CD4-positive, alpha-beta T cell treated with Interleukin-6 at 100 ng/mL for 8 hours (primary cell): ENCODE measurements at places on chromosomes 4 and X.

DNA sequence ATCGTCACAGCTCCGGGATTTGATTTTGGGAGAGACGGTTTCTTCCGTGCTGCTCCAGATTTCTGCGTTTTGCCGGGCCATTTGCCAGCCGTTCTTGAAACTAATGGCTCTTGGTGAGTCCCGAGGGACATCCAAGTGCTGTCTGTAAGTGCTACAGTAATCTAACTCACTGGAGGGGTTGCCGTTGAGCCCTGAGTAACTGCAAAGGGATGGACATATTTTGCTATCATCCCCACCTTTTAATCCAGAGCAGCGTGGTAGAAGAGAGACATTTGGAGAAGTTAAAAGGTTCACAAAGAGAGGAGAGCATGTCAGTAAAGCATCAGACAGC is 88.9 kb upstream of the PDLIM3 start:
- no peak for DNase-seq

DNA sequence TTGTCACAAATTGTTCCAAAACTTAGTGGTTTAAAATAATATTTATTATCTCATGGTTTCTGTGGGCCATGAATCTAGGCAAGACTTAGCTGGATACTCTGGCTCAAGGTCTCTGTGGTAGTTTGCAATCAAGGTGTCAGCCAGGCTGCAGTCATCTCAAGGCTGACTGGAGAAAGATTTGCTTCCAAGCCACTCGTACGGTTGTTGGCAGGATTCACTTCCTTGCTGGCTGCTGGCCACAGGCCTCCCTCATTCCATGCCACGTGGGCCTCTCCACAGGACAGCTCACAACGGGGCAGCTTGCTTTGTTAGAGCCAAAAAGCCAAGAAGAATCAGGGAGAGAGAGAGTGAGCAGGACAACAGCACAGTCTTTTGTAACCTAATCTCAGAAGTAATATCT is 101.4 kb downstream of the WWC2 start:
- no peak for DNase-seq

DNA sequence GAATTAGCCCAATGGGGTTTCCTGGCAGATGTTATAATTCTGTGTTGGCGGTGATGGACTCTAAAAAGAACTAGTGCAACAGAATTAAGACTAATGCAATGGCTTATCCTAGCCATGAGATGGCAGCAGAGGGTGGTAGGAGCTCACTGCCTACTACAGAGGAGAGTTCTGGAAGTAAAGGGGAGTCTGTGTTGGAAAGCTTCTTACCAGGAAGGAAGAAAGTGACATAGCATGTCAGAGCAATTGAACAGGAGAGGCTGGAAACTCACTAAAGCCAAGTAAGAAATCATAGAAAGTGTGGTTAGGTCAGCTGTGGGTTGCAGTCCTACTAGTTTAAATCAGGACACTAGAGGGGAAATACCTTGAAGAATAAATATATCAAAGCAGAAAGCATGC is 6.3 kb upstream of the TRPC5OS start:
- DNase-seq, result peak; percentile 3

GRCh38 chrX:39772057-39772832 is 325.5 kb downstream of the BCOR start:
- DNase-seq, result peak; percentile 51

DNA sequence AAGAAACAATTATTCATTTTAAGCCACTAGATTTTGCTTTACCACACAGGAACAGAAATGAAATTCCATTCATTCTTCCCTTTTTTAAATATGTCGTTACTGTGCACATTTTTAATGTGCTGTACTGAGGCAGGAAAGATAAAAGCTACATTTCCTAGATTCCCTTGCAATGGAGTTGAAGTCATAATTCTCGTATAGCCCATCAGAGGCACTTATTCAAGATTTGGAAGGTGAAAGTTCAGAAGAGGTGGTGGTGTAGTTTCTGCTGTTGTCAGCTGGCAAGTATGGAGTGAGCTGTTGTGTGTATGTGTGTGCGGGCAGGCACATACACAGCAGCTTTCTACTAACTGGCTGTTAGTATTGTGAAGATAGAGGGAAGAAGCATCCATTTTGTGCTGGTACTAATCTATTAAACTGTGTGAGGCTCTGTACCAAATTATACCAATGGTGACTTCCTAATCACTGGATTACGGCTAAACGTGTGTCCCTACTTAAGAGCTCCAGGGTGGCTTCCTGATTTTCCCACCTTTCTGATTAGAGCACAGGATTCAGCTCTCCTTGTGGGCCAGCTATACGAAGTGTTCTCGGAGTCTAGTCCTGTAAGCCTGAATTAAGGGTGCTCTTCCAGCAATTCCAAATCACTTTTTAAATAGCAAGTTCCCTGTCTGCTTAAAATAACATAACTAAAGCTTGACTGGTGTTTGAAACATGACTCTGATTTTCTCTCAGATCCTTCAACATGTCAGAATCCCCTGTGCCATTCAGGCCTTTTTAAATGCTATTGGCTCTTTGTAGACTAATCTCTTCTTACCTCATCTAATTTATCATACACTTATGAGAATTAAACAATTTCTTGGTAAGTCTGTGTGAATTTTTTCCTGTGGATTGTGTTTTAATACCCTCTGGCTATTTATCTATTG is 43.8 kb downstream of the PDS5A start:
- DNase-seq, result no peak

DNA sequence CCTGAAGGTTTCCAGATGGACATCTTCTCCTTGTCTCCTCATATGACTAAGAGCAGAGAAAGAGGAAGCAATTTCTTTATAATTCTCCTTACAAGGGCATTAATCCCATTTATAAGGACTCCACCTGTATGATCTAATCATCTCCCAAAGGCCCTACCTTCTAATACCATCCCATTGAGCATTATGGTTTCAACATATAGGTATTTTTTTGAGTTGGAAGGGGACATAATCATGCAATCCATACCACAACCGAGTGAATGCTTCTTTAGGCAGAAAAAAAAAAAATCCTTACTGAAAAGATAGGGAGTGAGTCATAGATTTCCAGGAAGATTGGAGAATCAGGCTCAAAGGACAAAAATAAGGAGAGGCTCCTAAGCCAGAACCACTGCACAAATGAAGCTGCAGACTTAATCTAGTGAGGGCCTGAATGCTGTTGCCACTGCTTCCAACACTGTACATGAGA is 312.5 kb upstream of the HS3ST1 start:
- no peak for DNase-seq

DNA sequence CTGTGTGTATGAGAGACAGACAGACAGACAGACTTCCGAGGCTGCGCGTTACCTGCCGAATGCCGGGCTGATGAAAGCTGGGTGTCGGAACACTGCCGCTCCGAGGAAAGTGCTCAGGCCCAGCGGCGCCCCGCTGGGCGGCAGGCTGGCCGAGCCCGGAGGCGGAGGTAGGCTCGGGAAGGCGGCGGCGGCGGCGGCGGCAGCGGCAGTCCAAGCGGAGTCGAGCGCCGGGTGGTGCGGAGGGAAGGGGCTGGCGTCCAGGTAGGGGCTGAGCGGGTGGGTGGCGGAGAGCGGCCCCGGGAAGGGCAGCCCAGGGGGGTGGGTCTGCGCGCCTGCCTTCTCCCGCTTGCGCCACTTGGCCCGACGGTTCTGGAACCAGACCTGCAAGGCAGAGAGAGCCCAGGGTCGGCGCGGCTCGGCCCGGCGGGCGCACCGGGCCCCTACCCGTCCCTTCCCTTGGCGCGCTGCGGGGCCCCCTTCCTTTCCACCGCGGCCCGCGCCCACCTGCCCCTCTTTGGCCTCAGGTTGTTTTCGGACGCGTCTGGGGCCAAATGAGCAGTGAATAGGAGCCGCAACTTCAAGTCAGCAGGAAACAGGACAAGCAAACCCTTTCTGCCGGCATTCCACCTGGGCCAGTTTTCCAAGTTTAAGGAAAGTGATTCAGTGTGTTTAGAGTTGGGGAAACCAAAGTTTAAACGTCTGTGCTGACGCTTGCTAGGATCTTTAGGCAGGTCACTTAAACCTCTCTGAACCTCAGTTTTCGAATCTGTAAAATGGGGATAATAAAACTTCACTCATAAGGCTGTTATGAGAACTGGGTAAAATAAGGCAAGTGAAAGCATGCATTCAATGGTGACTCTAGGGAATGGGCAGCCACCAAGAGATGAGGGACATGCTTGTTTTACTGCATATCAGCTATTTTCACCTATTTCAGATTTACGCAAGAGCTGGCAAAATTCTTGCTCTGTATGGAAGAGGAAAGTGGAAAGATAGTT is 8.4 kb downstream of the ARX start:
- no peak for DNase-seq

- DNase-seq, result peak; percentile 18
These were observed at the start of gene DACH2 for GRCh38 chrX:86148024-86148511. DACH2 (plus strand) TSS chrX:86148451.

DNA sequence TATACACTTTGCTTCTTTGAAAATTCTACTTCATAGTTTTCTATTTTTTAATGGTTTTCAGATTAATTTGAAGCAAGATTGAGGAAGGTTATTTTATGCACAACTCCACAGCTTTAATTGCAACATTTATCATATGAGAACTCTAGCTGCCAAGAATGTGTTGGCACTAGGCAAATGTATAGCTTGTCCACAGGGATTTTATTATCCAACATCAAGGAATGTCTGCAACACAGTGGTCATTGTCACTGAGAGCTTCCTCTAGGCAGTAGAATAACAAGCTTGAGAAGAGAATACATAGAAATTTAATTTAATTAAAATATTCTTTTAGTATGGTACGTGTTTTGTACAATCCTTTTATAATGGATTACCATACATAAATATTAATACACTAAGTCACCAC is 1600.8 kb downstream of the ARAP2 start:
- DNase-seq, result no peak

DNA sequence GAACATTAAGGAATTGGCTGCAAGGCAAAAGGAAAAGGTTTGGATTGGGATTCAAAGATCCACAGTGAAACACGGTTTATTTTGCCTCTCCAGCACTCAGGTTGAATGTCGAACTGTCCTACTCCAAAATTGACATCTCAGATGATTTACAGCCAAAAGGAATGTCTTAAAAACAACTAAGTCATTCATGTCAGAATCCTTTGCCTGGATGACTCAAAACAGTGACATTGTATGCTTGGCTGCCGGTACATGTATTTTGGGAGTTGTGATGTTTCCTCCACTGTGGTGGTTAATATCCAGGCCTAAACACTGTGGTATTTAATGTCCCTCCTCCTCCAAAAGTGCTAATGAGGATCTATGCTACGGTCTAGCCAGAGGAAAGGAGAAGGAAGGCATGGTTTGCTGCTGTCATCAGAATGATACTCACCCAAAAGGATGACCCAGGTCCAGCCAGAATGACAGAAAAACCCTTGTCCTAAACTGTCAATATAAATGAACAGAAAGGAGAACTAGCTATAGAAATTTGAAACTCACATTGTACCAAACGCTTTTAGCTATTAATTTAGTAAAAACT is 20.9 kb downstream of the PGM2 start:
- no peak for DNase-seq

DNA sequence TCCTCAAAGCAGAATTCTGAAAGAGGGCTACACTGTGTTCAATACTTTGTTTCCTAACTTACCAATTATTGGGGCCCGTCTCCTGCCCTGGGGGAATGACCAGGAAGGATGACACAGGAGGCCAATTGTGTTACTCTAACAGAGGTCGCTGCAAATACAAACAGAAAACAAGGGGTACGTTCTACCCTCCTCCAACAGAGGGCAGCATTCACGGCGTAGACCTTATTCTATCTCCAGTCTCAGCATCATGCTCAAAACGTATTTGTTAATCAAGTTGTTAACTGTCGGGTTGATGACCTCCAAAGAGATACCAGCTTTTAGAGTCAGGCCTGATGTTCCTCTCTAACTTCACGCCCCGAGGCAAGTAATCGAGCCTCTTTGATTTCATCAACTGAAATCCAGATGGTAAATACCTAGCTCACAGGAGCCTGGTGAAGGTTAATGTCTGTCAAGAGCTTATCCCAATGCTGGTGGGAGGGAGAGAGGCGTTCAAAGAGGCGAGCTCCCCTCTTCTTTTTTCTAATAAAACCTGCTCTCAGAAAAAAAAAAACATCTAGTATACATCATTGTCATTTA is 181.0 kb upstream of the KCNIP4 start:
- no peak for DNase-seq

DNA sequence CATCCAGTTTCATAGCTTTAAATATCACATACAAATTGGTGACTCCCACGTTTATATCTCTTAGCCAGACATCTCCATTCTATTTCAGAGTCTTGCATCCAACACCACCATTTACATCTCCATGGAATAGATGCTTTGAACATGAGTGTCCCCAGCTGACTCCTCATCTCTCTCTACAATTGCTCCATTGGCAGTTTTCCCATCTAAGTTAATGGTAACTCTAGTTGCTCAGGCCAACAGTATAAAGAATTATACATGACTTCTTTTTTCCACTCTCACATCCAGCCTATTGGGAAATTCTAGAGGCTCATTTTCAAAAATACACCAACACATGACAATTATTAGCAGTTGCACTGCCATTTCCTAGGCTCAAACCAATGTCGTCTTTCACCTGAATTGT is 388.2 kb downstream of the STIM2 start:
- no peak for DNase-seq

GRCh38 chrX:53357799-53358530 is 64.5 kb downstream of the SMC1A start:
- no peak for DNase-seq

DNA sequence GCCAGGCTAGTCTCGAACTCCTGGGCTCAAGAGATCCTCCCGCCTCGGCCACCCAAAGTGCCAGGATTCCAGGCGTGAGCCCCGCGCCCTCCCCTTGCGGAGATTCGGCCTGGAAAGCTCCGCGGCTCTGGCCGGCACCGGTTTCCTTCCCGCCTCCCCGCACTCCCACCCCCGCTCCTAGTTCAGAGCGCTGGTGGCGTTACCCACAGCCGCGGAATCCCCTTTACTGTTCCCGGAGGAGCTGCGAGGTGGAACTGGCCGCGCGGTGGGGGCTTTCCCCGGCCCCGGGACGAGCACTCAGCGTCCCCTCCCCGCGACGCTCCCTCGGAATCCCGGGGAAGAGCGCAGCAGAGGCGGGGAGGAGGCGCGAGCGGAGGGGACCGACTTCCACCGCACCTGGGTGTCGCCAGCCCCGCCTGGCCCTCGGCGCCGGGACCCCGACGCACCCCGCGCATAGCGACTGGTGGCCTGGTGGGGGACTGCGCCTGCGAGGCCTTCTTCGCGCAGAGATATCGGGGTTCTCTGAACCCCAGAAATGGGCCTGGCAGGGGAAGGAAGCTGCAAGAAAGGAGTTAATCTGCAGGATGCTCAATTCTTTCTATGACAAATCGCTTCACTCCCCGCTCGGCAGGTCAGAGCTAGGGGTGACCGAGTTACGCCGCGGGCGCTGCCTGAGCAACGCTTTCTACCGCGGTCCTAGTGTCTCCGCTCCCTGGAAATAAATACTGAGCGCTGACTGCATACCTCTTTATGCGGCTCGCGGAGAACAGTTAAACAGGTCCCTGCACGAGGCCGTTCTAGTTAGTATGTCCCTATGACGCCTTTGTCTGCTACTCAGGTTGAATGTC is 14.6 kb upstream of the SLC25A4 start:
- DNase-seq, result no peak

DNA sequence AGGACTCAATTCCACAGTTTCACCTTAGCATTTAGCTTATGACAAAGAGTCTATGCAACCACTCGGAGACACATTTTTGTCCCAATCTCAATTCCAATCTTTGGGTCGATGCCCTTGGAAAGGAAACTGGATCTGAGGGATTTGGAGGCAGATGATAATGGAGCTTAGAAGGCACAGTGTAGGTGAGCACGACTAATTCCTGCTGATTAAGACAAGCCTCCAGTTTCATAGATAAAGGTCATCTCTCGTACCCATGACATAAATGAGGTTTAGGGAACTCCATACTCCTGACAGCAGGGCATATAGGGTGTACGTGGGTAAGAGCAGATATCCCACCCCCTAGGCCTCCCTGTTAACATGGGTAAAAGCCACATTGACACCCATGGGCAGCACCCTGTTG is 24.4 kb upstream of the ZNF718 start:
- DNase-seq, result no peak

- DNase-seq, result no peak
These were observed 7.8 kb upstream of the TMPRSS11D start for GRCh38 chr4:67891645-67892044.
